Pons (tissue), 1 donor: ENCODE measurements at places on chromosomes 5 and 9.

DNA sequence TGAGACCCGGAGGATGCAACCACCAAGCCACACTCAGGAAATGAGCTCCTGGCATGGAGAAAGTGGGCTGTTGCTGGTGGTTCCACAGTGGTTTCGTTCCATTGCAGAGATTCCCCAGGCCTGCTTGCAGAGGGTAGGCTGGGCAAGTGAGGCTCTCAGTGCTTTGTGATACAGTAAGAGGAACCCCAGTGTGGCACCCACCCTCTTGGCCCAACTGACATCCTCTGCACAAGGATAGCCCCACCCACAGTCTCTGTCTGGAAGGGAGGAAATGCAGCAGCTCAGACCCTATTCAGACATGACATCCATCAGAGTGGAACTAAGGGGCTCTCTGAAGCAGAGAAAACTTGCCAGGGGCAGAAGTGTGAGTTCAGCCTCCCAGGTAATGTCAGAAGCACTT, 69.6 kb upstream of the FSTL4 start:
- no peak for DNase-seq

GRCh38 chr5:127290946-127291693, 524 bp downstream of the MEGF10 start:
- peak; percentile 74 for DNase-seq

DNA sequence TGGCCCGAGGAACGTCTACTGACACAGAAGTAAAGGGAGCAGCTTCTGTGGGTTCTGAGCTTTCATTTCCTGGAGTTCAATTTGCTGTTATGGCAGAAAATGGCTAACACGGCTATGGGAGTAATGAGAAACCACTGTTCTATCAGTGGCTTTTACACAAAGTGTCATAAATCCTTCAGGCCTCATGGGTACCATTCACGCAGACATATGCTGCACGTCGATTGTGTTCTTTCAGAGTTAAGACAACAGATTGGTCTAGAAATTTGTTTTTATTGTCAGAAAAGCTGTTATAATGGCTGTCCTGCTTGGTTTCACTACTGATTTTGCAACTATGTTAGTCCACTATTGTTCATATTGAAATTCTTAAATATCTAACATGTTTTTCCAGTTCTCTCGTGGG, 135.4 kb downstream of the ALDH1A1 start:
- no peak for DNase-seq

DNA sequence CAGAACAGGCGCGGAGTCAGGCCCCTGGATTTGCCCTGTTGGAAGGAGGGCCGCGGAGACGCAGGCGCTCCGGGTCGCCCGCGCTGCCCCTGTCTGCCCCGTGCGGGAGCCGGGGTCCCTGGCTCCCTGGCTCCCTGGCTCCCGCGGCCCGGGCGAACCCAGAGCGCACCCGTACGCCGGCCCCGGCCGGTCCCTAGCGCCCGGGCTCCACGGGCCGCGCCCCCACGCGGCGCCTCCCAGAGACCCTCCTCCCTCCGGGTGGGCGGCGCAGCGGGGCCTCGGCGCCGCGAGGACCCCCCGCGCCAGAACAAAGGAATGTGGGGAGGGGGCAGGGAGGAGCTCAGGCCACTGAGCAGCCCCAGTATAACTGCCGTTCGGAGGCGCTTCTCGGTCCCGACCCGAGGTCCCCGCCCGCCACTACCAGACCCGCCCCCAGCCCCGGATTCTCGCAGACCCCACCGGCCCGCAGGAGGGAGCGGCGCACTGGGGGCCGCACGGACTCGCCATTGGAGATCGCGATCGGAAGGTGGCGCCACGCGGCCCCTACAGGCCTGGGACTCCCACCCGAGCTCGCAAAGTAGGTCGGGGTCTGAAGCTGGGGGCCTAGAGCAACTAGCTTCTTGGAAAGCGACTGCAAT, 2.4 kb downstream of the NFIL3 start:
- DNase-seq, result no peak

GRCh38 chr5:4868140-4868735, 271.9 kb upstream of the ADAMTS16 start:
- peak; percentile 64 for DNase-seq

DNA sequence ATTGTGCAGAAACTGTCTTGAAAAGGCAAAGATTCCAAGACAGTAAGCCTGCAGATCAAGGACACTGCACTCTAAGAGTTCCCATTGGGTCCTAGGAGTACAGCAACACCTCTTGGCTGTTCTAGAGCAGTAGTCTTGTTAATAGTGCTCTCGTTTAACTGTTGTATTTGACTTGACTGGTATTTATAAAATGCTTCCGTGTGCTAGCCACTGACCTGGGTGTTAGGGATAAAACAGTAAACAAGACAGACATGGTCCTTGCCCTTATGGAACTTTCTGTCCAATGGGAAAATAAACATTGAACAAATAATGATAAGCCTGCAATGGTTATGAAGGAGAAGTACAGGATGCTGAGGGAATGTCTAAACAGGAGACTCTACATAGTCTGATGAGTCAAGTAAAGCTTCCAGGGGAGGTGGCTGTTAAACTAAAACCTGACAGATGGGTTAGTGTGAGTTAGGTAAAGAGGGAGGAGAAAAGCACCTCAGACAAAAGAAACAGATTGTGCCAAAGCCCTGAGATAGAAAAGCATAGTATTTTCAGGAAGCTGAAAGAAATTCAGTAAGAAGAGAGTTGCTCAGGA, 33.3 kb downstream of the TDRD7 start:
- DNase-seq, result no peak

GRCh38 chr9:134930398-134930797, 12.7 kb upstream of the FCN1 start:
- DNase-seq, result no peak

DNA sequence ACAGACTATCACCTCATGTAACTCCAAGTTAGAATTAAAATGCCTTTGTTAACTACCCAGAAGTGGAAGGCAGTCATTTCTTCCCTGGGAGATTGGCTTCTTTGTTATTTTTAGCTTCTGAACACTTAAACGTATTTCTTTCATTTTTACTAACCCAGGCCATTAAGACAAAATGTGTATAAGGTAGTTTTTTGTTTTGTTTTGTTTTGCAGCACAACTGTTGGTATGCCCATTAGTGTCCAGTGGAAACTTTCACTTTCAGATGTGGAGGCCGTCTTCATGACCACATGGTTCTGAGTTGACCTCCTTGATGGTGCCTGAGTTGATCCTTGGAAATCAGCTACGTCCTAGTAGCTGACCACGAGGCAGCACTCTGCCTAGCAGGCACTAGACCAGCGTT, 264.6 kb upstream of the ZNF608 start:
- no peak for DNase-seq

DNA sequence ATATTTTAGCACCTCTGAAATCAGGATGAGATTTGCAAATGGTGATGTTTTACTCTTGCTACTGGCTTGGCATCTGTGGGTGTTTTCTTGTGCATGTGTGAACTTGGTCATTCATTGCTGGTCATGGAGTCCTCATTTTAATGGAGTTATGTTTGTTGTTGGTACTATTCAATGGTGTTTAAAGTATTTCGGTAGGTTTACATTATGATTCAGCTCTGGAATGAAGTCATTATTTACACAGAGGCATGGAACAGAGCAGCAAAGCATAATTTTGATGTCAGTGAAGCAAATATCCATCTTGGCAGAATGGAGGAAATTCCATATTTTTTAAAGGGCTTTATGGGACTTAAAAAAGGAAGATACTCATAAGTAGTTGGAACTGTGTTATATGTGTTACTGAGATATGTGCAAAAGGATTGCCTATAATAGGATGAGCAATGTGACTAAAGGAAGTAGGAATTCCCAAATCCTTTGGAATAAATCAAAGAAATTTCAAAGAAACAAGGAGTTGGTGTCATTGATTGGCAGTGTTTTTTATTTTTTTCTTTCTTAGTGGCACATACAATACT, 147.4 kb downstream of the ACTBL2 start:
- no peak for DNase-seq

- DNase-seq, result peak; percentile 39
Measured at GRCh38 chr5:150464554-150465012, 15.0 kb upstream of the RPS14 start.

DNA sequence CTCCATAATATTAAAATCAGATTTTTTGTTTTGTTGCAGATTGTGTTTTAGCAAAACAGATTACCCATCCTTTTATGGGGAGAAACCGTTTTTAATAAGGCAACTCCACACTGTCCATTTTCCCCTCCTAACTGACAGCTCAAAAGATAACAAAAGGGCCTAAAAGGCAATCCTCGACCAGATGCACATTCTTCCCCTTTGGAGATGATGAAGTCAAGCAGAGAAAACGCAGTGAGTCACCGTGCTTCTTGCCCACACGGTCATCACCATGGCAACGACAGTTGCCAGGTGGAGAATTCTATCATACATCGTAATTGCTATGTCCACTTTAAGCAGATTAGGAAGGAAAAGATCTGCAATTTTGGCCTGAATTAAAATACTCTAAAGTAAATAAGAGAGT, 96.4 kb downstream of the DIRAS2 start:
- DNase-seq, result peak; percentile 7

DNA sequence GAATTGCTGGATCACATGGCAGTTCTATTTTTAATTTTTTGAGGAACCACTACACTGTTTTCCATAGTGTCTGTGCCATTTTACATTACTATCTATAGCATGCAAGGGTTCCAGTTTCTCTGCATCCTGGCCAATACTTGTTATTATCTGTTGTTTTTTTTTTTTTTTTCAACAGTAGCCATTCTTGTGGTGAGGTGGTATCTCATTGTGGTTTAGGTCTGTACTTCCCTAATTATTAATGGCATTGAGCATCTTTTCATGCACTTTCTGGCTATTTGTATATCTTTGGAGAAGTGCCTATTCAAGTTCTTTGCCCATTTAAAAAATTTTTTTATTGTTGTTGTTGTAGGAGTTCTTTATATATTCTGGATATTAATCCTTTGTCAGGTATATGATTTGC, 97.7 kb downstream of the GDNF start:
- no peak for DNase-seq

DNA sequence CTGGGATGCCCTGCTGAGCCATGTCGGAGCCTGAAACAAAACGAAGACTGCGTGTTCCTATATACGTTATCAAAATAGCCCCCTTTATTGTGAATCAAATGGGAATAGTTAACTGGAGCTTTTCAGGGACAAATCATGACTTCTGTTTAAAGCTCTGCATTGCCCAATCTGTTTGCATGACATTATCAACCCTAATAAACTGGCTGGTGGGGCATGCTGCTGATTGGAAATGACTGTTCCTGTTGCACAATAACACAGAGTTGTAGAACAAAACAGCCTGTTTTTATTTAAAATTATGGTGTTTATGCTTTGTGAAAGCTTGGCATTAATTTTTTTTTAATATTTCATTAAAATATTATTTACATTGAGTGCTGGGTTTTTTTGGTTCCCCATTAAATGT, 215.5 kb downstream of the TMEM167A start:
- no peak for DNase-seq

GRCh38 chr5:94903726-94904125, 285.3 kb downstream of the SLF1 start:
- DNase-seq, result no peak

GRCh38 chr9:96044401-96044800, 168.9 kb downstream of the ERCC6L2 start:
- no peak for DNase-seq

DNA sequence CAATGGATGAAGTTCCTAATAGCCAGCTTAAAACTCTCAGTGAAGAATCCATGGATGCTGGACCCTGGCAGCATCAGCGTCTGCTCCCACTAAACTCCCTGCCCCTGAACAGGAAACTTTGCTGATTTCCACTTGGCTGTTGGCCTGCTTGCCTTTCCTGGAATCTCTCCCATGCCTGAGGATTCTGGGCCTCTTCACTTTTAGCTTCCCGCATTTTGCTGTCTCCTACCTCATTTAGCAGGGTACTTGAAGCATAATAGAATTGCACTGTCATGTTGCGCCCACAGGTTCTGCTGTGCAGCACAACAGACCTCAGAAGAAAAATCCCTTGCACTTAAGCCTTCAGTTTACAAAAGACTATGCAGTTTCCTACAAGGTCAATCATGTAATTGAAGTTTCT, 127.6 kb downstream of the DROSHA start:
- no peak for DNase-seq

DNA sequence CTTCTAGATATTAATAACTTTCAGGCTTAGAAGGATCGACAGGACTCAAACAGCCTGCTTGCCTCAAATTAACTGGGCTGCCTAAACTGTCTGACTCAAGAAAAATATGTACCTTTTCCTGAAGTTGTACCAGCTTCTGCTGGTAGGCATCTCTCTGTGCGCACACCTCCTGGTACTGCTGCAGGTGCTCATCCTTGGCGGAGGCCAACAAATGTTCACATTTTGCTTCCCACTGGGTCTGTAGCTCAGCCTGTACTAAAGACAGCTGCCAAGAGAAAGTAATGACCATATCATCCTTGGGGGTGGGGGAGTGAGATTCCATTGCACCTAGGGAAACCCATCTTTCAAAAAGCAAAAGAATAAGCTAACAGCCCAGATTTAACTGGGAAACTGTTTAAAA, 22.5 kb downstream of the SLC31A2 start:
- no peak for DNase-seq

DNA sequence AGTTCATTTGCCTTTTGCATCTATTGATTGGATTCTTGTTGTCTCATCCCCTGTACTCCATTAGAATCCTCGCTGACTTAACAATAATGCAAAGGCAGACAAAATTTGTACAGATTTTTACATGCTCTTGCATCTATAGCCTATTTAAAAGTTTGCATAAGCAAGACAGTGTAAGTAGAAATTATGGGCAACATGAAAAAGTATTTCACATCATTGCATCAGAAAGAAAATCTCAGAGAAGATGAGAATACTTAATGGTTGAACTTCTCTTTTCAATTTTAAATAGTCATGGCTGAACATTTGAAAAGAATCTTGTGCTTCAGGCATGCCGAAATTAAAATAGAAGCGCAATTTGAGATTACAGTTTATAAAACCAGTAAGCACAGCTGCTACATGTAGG, 226.4 kb downstream of the EFNA5 start:
- no peak for DNase-seq

- DNase-seq, result peak; percentile 70
Measured at GRCh38 chr9:89532478-89532877, 34.6 kb upstream of the SEMA4D start.

GRCh38 chr9:136644343-136644592, 18.4 kb upstream of the EGFL7 start:
- DNase-seq, result peak; percentile 28

DNA sequence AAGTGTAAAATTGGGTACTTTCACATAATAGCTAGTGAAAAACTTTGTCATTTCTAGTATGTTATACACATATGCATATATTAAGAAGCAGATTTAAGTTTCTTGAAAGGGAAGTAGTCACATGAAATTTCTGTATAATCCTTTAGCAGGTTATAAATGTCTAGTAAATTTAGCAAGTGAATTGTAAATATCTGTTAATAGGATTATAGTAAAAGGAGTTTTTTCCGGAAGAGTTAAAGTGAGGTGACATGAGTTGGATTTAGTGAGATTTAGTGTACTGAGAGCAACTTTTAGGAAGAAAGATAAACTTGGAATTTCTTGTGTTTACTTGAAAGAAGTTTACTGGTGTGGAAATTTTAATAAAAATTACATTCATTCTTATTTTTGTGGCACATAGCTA, 38.4 kb downstream of the SPIN1 start:
- DNase-seq, result no peak

- DNase-seq, result no peak
Measured at GRCh38 chr5:120456006-120456405, 8.1 kb upstream of the PRR16 start.

GRCh38 chr5:98163796-98164493, 609.5 kb upstream of the RGMB start:
- DNase-seq, result no peak
